ENCODE measurements at places on chromosomes 4 and X.

GRCh38 chr4:147968641-147969040, 236.8 kb downstream of the ARHGAP10 start:
- no peak for DNase-seq

DNA sequence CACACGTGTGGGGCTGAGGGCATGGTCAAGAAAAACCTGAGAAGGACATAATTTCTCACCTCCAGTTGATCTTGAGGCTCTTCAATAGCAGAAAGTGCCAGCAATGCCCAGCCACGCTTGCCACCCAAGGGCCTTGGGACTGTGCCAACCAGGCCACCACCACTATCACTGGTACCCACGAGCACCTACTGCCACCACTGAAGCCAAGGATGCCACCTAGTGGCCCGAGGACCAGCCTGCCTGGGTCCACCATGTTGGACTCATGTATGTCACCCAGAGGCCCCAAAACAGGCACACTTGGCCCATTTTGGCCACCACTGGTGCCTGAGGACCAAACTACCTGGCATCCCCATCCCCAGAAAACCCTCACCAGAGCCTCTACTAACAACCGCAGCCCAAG, 191.8 kb downstream of the ADAM29 start:
- DNase-seq, result no peak

DNA sequence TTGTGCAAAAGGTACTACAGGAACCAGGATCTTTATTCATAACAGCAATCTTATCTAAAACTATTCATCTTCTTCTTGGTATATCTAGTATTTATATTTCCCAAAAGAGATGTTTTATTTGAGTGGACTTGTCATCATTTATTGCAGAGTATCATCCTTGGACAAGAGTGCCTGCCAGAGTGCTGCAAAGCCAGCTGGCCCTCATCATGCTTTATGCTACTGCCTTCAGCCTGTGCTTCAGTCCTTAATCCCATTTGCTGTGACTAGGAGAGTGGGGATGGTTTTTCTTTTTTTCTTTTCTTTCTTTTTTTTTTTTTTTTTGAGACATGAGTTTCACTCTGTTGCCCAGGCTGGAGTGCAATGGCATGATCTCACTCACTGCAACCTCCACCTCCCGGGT, 33.5 kb upstream of the ELF2 start:
- no peak for DNase-seq

- DNase-seq, result no peak
Measured at GRCh38 chrX:154987940-154988339, 34.6 kb downstream of the F8 start.

GRCh38 chr4:166875821-166876220, 358.5 kb downstream of the SPOCK3 start:
- DNase-seq, result no peak

DNA sequence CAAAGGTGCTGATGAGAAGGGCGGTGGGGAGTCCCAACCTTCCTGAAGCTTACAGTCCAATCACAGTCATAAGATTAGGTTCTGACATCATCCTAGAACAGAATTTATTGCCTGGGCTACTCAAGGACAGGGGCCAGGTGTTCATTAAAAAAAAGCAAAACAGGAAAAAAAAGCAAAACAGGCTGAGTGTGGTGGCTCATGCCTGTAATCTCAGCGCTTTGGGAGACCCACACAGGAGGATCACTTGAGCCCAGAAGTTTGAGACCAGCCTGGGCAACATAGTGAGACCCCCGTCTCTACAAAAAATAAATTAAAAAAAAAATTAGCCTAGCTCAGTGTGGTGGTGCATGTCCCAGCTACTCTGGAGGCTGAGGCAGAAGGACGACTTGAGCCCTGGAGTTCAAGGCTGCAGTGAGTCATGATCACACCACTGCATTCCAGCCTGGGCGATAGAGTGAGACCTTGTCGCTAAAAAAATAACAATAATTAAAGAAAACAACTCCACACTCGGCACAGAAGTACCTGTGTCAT, 3.0 kb downstream of the RAB9A start:
- DNase-seq, result no peak

DNA sequence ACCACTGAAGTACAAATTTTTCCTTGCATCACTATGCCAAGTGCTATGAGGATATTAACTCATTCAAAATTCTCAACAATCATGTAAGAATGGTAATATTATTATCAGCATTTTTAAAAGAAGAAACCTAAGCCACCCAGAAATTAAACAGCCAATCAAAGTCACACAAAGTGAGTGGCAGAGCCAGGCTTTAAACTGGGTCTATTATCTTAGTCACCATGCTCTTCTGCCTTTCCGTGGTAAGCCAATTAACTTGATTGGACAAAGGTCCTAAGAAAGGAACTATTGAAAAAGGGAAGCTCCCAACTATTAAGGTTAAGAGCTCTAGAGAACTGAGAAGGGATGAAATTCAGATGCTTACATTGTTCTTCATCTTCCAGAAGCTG, 111.5 kb downstream of the ASB9 start:
- DNase-seq, result no peak

GRCh38 chr4:185144601-185145240, 1.7 kb downstream of the SLC25A4 start:
- DNase-seq, result no peak
